Left lung (tissue), 14 donors: ENCODE measurements at places on chromosomes 16 and 17. TPM values are rescaled to one million over a fixed set of nuclear protein-coding genes. Genes with fewer than 3 reads are reported as not detected.

Gene FLII
- 158 TPM for polyA plus RNA-seq

Gene TBC1D28
- not detected for polyA plus RNA-seq

Gene FOXC2
- 0.59 TPM for polyA plus RNA-seq

Gene TMEM238L
- not detected for polyA plus RNA-seq

Gene VMP1
- polyA plus RNA-seq, result 154 TPM

Gene CAPNS2
- 0.28 TPM for polyA plus RNA-seq

Gene TIMP2
- 184 TPM for polyA plus RNA-seq

Gene FNDC8
- polyA plus RNA-seq, result 0.34 TPM

Gene KRT31
- not detected for polyA plus RNA-seq

Gene PRSS33
- 0.75 TPM for polyA plus RNA-seq

Gene TGFB1I1
- polyA plus RNA-seq, result 67.2 TPM

Gene LRRC36
- polyA plus RNA-seq, result 46.6 TPM

DNA sequence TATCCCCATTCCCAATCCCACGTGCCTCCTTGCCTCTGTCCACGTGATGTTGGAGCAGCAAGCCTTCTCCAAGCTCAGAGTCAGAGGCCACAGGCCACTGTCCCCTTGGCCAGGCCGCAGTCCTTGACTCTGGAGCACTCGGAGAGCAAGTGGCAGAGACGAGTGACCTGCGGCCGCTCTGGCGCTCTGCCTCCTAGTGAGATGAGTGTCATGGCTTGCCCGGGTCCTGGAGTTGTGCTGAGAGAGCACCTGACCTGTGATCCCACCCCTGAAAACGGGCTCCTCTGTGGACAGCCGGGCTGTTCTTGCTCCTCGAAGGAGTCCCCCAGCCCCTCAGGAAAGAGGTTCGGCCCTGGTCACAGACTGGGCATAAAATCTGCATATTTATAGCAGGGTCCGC, 10.0 kb upstream of the FASN start:
- DNase-seq, result peak; percentile 80

DNA sequence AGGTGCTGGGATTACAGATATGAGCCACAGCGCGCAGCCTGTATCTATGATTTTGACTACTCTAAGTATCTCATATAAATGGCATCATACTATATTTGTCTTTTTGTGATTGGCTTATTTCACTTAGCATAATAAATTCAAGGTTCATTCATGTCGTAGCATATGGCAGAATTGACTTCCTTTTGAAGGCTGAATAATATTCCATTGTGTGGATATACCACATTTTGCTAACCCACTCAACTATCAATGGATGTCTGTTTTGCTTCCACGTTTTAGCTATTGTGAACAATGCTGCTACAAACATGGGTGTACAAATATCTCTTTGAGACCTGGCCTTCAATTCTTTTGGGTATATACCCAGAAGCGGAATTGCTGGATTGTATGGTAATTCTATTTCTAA, 10.1 kb downstream of the PLXDC1 start:
- no peak for DNase-seq

- no peak for DNase-seq
Observed at GRCh38 chr17:82438401-82439193, 12.0 kb downstream of the CYBC1 start.

- no peak for DNase-seq
Observed at GRCh38 chr16:56606476-56607108, 1.8 kb upstream of the MT2A start.

- DNase-seq, result no peak
Observed at GRCh38 chr16:22092143-22092933, at the start of gene VWA3A. VWA3A (plus strand) TSS chr16:22092541; CDS start chr16:22092638, 97 bp downstream.

DNA sequence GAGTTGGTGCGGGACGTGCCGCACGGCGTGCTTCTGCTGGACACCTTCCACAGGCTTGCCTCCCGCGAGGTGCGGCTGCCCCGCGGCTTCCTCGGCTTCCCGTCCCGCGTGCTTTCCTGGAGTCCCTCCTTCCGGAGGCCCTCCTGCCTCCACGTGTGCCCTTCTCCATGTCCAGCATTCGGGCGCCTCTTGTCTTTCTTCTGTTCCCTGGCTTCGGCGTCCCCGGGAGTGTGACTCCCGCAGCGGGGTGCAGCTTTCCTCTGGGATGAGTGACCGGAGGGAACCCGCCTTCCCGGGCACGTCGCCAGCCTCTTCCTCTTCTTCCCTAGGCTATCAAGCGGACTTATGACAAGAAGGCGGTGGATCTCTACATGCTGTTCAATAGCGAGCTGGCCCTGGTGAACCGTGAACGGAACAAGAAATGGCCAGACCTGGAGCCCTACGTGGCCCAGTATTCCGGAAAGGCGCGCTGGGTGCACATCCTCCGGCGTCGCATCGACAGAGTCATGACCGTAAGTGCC, 23.0 kb downstream of the DNAH2 start:
- DNase-seq, result no peak

DNA sequence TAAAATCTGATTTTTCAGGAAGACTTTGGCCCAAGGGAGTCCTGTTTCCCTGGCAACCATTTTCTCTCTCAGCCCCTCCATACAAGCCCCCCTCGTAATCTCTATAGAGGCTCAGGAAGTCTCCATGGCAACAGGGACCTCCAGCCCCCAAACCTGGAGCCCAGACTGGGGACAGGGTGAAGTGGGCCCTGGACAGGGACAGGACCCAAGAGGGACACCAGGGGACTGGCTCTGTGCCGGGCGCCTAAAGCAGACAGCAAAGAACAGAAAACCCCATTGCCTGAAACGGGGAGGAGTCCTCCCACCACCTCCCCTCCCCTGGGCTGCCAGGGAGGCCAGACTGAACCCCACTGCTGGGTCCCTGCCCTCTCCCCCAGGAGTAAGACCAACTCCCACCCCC, 40.6 kb downstream of the CPNE2 start:
- DNase-seq, result no peak

DNA sequence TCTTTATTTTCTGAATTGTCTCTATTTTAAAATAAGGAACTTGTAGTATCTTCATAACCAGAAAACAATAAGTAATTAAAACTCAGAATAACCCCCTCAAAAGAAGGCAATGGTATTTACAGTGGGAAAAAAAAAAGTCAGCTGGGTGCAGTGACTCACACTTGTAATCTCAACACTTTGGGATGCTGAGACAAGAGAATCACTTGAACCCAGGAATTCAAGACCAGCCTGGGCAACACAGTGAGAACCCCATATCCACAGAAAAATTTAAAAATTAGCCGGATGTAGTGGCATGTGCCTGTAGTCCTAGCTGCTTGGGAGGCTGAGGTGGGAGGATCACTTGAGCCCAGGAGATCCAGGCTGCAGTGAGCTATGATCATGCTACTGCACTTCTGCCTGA, 33.5 kb downstream of the ADAM11 start:
- DNase-seq, result no peak

GRCh38 chr17:45287526-45288500, 25.9 kb upstream of the SPATA32 start:
- no peak for DNase-seq

DNA sequence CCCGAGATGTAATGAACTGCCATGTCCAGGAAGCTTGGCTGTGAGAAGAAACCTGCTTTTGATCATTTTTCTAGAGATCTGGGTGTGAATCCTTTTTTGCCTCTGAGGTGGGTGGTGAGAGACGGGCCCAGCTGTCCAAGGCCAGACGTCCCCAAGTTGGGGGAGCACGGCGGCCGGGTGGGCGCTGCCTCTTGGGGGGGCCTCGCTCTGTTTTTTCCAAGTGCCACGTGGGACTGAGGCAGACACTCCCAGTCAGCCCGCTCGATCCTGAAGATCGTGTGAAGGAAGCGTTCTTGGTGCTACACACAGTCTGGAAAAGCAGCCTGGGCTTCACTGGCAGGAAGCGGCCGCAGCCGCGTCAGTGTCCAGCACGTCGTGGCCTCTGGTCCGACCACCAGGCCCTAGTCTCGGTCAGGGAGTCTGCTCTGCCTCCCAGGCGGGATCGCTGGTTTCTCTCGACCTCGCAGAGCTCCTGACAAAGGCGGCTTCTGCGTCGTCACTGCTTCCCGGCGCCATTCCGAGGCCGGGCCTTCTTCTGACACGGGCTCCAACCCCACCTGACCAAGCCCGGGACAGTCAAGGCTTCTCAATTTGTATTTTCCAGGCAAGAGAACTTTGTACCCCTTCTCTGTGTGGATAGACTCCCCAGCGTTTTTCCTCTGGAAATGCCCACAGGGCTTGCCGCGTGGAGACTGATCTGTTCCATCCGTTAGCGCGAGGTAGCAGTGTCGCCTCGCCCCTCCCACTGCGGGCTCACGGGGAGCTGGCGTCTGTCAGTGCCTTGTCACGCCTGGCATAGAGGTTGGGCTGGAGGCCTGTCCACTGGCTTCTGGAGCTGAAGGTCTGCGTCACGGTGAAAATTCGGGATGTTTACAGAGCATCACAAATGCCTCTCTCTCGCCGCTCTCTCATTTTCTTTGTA, 12.4 kb downstream of the PRSS27 start:
- DNase-seq, result no peak

DNA sequence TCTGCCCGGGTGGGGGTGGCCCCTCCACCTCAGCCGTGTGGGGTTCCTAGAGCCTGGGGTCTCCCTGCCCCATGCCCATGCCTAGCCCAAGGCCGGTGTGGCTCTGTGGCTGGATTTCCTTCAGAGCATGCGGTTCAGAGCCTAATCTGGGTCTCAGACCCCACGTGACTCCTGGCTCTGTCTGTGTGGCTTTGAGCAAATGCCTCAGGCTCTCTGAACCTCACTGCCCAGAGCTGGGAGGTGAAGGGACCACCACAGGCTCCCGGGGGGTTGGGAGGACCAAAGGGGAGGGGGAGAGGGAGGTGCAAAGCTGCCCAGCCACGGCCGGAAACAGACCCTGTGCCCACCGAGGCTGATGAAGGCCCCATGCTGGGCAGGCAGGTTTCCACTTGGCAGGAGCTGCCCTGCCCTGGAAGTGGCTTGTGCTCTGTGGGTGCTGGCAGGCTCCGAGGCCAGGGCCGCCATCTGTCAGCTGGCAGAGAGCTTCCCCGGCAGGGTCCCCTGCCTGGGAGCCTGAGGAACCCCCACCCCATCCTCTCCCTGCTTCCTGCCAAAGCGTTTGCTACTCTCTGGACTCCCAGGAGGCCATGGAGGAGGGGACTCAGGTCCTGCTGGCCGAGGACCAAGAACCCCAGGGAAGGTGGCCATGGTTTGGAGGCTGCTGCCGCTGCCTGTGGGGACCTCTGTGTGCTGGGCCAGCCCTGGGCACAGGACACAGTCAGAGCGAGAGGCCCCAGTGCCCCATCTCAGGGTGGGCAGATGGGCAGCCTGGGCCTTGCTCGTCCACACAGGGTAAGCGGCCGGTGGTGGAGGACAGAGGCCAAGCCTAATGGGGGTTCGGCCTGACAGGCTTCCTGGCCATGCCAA, 4.0 kb downstream of the CDH15 start:
- DNase-seq, result no peak

- no peak for DNase-seq
Observed at GRCh38 chr17:53633856-53634255, 188.9 kb upstream of the KIF2B start.

DNA sequence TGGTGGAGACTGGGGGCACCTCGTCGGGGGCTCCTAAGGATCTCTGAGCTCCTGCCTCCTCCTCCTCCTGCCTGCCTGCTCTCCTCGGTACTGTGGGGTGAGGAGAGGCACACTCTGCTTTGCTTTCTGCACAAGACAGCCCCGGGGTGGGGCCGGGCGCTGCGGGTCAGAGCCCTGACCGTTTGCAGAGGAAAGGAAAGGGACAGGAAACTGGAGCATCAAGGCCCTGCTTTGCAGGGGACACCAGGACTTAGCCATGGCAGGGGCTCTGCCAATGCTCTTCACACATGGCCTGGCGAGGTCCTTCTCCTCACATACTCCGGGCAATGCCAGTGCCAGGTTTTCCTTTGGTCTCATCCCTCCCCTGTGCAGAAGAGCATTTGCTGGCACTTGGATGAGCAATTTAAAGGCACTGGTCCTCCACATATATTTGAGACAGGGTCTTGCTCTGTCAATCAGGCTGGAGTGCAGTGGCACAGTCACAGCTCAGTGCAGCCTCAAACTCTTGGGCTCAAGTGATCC, 23.8 kb upstream of the DOC2B start:
- DNase-seq, result no peak

DNA sequence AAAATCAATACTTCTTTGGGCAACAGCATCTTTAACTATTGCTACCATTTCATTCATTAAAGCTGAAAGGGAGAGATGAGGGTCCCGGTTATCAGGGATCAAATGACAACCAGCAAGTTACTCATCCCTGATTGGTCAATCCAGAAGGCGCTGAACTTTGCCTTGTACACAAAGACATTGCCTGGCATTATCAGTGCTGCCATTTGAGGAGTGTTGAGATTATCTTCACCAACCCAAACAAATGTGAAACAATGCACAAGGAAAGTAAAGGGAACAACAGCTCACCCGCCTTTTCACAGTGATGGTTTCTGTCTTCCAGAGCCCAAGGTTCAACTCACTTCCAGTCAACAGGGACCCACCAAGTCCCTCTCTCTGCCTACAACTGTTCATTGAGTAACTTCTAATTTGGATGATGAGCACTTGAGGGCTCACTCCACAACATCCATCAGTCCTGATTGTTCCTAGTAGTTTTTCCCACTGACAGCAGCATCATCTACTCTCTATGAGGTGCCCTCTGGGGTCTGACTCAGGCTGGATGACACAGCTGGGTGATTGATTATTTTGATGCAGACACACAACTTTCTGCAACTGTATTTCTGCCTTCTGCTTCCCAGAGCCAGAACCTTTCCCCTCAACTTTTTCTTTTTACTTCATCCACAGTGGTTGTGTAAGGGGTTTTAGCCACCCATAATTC, 32.0 kb downstream of the LYRM9 start:
- no peak for DNase-seq

- DNase-seq, result no peak
Observed at GRCh38 chr17:17784657-17785267, 52.0 kb downstream of the SREBF1 start.

GRCh38 chr16:85393674-85394451, 219.3 kb upstream of the GSE1 start:
- DNase-seq, result peak; percentile 78

DNA sequence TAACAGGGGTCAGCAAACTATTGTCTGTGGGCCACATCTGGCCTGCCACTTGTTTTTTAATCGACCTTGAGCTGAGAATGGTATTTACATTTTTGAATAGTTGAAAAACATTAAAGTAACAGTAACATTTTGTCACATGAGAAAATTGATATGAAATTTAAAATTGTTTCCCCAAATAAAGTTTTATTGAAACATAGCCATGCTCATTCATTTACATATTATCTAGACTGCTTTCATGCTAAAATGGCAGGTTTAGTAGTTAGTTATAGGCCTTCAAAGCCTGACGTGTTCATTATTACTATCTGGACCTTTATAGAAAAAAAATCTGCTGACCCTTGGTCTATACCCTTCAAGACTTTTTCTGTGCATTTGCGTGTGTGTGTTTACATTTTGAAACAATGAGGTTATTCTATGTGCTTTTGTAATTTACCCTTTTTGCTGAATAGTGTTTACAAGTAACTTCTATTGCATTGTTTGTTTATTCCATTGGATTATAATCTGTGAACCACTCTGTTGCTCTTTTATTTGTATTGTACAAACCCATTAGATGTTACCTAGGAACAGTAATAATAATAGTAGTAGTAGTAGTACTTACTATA, 37.1 kb downstream of the FTO start:
- DNase-seq, result no peak

DNA sequence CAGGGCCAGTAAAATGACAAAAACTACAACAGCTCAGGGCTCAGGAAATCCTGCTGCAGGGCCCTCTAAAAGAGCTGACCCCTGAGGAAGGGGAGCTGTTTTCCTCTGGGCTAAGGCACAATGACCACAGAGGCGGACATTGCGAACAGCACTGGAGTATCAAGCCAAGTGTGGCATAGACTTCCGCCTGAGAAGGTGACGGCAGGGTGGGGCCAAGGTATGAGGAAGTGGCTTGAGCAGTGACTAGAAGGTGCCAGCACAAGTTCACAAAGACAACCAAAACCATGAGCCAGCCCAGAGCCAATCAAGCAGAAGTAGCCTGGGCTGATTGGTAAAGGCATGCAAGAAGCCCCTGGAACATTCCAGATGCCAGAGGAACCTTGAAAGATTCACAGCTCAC, 13.9 kb downstream of the ERN2 start:
- no peak for DNase-seq
